CD4-positive, CD25-positive, alpha-beta regulatory T cell (primary cell): ENCODE measurements at places on chromosomes 12 and 14.
A peak's percentile ranks its signal among the peaks of the same experiment; 100 is the strongest.

GRCh38 chr12:47745485-47746041, 13.1 kb downstream of the RAPGEF3 start:
- DNase-seq = no peak
- H3K4me1 ChIP-seq = peaks cover 12% of the 10 kb centered on the region
- no peaks in the 10 kb centered on the region for H3K27me3 ChIP-seq
- no peaks in the 10 kb centered on the region for H3K36me3 ChIP-seq
- H3K4me3 ChIP-seq = no peak overlapping the region

DNA sequence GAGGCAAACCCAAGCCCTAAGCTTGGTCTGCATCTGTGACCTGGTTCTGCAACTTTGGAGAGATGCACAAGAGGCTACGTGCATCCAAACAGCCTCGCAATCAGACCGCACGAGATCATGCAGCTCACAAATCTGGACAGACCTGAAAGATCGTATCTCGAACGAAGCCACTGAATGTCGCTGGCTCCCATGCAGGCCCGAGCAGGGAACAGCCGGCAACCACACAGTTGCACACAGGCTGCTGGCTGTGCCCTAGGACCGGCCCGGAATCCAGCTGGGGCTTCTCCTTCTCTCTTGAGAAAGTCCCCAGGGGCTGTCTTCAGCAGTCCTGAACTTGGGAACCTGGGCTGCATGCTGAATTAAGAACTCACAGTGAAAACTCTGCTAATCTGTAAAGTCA, 27.9 kb downstream of the WNT5B start:
- H3K4me1 ChIP-seq = peaks cover 3% of the 10 kb centered on the region
- no peak overlapping the region for H3K4me3 ChIP-seq

DNA sequence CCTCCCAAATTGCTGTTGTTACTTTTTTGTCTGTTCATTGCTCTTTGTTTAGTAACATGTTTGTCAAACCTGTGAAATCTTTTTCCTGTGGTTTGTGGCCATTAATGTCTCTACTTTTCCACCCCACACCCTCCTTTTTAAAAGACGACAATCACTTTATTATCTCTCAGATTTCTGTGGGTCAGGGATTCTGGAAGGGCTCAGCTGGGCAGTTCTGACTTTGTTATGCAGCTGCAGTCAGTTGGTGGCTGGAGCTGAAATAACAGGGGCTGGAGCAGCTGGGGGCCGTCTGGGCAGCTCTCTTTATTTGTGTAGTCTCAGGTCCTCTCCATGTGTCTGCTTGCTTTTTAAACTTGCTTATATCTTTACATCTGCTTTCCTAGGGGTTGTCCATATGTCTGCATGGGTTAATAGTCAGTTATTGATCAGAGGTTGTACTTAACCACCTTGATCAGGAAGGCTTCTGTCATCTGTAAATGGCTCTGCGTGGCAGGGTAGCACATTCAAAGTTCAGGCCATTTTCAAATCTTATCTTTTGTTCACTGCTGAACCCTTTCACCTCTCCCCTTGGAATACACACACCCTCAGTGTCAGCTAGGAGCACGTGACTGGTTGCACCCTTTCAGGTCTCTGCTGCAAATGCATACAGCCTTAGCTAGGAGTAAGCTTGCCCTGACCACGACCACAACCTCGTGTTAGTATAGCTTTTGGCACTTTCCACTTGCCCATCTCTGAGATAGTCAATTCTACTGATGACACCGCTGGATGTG, 27.9 kb downstream of the BORCS5 start:
- no peaks in the 10 kb centered on the region for H3K36me3 ChIP-seq
- peak; percentile 75 for DNase-seq
- H3K27me3 ChIP-seq = no peaks in the 10 kb centered on the region

GRCh38 chr12:132784580-132784979, 22.9 kb upstream of the ANKLE2 start:
- H3K27ac ChIP-seq = no peak overlapping the region
- H3K4me3 ChIP-seq = no peak overlapping the region

DNA sequence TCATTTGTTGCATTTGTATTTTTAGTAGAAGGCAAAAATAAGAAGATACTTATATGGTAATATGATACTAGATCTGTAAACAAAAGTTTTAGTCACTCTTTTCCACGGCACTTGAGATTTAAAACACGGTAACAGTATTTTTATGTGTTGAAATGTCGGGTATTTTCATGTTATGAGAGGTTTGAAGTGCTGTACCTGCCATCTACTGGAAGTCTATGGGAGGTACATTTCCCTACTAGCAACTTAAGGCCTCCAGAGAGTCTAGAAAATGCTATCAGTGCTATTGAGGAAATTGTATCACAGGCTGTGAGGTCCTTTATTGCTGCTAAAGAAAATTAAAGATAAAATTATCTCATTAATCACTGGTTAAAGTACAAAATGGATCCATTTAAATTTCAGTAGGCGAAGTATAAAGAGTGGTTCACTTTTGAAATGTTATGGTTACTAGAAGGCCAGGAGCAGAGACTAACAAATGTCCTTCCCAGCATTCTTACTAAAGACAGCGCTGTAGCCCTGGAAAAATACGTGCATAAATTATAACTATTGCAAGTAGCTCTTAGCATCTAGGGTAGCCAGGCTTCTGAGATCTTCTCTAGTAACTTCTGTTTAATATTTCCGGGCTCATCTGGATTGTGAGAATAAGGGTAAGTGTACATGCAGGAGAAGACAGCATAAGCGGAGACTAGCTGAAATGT, 77.6 kb upstream of the PRKD1 start:
- H3K27me3 ChIP-seq = no peaks in the 10 kb centered on the region
- DNase-seq = no peak
- no peak overlapping the region for H3K27ac ChIP-seq
- H3K36me3 ChIP-seq = no peaks in the 10 kb centered on the region
- H3K4me1 ChIP-seq = no peaks in the 10 kb centered on the region
- no peak overlapping the region for H3K4me3 ChIP-seq

GRCh38 chr14:80316441-80316840, 105.1 kb upstream of the DIO2 start:
- no peak for DNase-seq
- no peaks in the 10 kb centered on the region for H3K27me3 ChIP-seq

DNA sequence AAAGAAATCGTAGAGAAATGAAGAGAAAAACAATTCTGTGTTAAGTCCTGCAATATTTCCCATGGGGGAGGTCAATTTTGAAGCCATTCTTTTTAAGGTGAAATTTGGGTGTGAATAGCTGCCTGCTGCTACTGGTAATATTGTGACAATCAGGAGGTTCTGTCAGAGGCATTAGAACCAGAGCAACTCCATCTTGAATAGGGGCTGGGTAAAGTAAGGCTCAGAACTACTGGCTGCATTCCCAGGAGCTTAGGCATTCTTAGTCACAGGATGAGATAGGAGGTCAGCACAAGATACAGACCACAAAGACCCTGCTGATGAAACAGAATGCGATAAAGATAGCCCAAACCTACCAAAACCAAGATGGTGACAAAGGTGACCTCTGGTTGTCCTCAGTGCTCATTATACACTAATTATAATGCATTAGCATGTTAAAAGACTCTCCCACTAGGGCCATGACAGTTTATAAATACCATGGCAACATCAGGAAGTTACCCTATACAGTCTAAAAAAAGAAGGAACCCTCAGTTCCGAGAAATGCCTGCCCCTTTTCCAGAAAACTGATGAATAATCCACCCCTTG, 24.8 kb upstream of the MTHFD1 start:
- no peak overlapping the region for H3K4me3 ChIP-seq
- H3K27ac ChIP-seq = no peak overlapping the region
- no peaks in the 10 kb centered on the region for H3K27me3 ChIP-seq
- DNase-seq = no peak
- H3K36me3 ChIP-seq = no peaks in the 10 kb centered on the region

DNA sequence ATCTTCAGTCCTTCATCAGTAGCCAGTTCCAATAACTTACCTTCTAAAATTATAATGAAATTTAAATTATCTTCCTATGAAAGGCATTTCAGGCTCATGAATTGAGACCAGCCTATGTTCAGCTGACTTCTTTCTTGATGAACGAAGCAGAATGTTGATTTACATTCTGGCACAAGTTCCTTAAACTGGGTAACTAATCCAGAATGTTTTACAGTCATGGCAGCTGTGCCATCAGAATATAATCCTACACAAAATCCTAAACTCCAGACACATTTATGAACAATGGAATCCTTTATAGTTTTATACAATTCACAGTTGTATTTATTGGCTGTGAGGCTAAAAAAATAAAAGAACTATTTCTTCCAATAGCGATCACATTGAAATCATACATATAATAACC, 97.3 kb upstream of the CPM start:
- H3K27me3 ChIP-seq = no peaks in the 10 kb centered on the region
- no peak overlapping the region for H3K27ac ChIP-seq
- no peak for DNase-seq
- H3K4me1 ChIP-seq = no peaks in the 10 kb centered on the region
- H3K4me3 ChIP-seq = no peak overlapping the region
- H3K36me3 ChIP-seq = no peaks in the 10 kb centered on the region

DNA sequence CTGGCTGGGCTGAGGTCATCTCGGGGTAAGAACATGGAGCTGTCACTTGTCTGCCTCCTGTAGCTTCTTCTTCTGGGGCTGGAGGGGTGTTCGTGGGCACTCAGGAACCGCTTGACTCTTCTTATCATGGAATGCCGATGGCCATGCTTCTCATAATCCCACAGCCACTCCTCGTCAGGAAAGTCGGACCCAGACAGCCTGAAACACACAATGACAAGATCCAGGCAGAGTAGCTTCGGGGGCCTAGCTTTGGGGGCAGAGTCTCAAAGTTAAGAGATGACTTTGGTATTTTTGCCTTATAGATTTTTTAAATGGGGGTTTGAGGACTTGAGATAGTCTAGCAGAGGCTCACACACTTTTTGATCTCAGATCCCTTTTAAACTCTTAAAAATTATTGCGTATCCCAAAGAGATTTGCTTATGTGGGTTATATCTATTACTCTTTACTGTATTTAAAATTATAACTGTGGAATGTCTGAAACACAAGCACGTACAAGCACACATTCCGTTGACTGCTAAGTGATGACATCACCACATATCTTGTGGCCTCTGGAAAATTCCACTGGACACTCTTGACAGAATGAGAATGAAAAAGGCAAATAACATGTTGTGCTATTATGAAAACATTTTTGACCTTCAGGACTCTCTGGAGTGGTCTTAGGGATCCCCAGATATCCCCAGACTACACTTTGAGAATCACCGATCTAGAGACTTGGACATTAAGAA, 43.3 kb downstream of the BEST3 start:
- no peak overlapping the region for H3K4me3 ChIP-seq
- H3K27me3 ChIP-seq = peaks cover 7% of the 10 kb centered on the region
- no peaks in the 10 kb centered on the region for H3K36me3 ChIP-seq
- no peak for DNase-seq
- no peaks in the 10 kb centered on the region for H3K4me1 ChIP-seq

- H3K36me3 ChIP-seq = peaks cover 50% of the 10 kb centered on the region
- no peaks in the 10 kb centered on the region for H3K27me3 ChIP-seq
- H3K4me3 ChIP-seq = peak overlapping the region; percentile 37
- peaks cover 60% of the 10 kb centered on the region for H3K4me1 ChIP-seq
- H3K27ac ChIP-seq = peak overlapping the region; percentile 94
- no peak for DNase-seq
Observed at GRCh38 chr12:6533653-6533922, 729 bp upstream of the GAPDH start.

DNA sequence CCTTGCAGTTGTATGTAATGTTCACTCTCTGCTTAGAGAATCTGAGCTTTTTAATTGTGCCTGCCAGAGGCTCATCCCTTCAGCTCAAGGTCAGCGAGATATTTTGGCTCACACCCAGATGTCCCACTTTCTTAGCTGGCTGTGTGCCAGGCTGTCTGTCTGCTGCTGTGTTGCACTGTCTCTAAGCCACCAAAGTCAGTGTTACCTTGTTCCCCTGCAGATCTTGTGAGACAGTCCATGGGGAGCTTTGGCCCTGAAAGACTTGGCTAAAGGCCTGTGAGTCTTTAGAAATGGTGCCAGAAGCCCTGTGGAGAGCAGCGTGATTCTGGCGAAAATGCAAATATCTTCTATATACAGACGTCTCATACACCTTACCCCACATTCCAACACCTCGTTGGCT, 293.7 kb downstream of the TTC6 start:
- no peak overlapping the region for H3K4me3 ChIP-seq
- no peaks in the 10 kb centered on the region for H3K4me1 ChIP-seq
- no peak overlapping the region for H3K27ac ChIP-seq
- DNase-seq = no peak
- H3K36me3 ChIP-seq = no peaks in the 10 kb centered on the region

DNA sequence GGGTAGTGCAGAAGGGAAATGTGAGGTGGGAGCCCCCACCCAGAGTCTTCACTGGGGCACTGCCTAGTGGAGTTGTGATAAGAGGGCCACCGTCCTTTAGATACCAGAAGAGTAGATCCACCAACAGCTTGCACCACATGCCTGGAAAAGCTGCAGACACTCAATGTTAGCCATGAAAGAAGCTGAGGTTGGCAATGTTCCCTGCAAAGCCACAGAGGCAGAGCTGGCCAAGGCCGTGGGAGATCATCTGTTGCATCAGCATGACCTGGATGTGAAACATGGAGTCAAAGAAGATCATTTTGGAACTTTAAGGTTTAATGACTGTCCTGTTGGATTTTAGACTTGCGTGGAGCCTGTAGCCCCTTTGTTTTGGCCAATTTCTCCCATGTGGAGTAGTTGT, 468.4 kb upstream of the FOXG1 start:
- DNase-seq = no peak
- H3K27ac ChIP-seq = no peak overlapping the region
- no peaks in the 10 kb centered on the region for H3K27me3 ChIP-seq

DNA sequence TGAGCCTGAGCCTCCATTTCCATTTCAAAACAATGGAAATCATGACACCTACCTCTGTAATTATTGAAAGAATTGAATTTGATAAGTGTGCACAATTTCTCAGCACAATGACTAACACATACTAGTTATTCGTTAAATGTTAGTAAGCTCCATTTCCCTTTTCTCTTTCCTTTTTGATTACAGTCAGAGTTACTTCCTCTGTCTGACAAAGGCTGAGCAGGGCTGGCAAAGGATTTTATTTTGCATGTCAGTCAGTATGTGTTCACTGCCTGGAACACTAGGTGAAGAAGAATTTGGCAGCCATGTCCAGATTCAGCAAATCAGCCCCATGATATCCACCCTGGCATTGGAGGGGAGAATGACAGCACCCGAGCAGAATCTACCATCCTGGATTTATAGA, 12.2 kb upstream of the RHOJ start:
- H3K27me3 ChIP-seq = no peaks in the 10 kb centered on the region
- H3K36me3 ChIP-seq = no peaks in the 10 kb centered on the region
- no peak overlapping the region for H3K27ac ChIP-seq
- H3K4me3 ChIP-seq = no peak overlapping the region
- H3K4me1 ChIP-seq = no peaks in the 10 kb centered on the region

DNA sequence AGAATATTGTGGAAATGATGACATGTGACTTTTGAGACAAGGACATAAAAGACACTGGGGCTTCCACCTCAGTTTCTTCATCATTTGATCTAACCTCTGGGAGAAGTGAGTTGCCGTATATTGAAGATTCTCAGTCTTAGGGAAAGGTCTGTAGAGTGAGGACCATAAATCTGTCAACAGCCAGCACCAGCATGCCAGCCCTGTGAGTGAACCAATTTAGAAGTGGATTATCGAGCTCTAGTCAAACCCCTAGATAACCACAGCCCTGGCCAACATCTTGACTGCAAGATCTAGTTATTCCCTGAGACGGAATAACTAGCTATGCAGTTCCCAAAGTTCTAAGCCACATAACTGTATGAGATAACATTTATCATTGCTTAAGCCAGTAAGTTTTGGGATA, 108.8 kb upstream of the PTPRR start:
- no peaks in the 10 kb centered on the region for H3K4me1 ChIP-seq
- H3K36me3 ChIP-seq = no peaks in the 10 kb centered on the region
- H3K27me3 ChIP-seq = no peaks in the 10 kb centered on the region
- DNase-seq = no peak

- H3K4me3 ChIP-seq = no peak overlapping the region
- H3K4me1 ChIP-seq = no peaks in the 10 kb centered on the region
- H3K27ac ChIP-seq = no peak overlapping the region
- H3K27me3 ChIP-seq = peaks cover 16% of the 10 kb centered on the region
- no peak for DNase-seq
Observed at GRCh38 chr12:7870335-7870734, 2.4 kb downstream of the SLC2A14 start.
